ENCODE measurements at places on chromosomes 7 and 10.

DNA sequence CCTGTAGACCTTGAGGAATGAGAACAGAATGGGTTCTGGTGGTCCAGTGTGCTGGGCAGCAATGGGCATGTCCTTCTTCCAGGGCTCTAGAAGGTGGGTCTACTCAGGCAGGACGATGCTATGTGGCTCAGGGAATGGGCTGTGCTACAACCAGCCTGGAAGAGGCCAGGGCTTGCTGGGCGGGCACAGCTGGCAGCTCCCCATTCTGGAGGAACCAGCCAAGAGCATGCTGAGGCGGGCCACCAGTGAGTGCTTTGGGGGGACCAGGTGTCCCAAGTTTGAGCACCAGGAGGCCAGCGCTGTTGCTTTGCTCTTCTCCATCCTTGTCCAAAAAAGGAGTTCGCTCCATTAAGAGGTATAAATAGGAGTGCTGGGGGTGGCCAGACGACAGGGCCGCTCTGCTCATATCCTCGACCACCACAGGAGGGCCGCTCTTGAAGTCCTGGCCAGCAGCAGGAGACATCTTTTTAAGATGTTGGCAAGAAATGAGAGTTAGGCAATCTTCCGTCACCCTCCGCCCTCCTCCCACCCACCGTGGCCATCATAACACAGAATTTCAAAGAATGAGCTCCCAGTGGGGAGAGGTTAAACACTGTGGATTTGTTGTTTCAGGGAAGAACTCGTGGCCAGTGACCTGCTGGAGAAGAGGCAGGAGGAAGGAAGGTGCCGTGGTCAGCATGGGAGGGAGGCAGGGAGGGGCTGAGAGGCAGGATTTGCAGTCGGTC is 141.3 kb downstream of the GRK5 start:
- DNase-seq, result no peak

GRCh38 chr7:96992192-96993005 is 13.0 kb upstream of the DLX6 start:
- DNase-seq, result no peak

DNA sequence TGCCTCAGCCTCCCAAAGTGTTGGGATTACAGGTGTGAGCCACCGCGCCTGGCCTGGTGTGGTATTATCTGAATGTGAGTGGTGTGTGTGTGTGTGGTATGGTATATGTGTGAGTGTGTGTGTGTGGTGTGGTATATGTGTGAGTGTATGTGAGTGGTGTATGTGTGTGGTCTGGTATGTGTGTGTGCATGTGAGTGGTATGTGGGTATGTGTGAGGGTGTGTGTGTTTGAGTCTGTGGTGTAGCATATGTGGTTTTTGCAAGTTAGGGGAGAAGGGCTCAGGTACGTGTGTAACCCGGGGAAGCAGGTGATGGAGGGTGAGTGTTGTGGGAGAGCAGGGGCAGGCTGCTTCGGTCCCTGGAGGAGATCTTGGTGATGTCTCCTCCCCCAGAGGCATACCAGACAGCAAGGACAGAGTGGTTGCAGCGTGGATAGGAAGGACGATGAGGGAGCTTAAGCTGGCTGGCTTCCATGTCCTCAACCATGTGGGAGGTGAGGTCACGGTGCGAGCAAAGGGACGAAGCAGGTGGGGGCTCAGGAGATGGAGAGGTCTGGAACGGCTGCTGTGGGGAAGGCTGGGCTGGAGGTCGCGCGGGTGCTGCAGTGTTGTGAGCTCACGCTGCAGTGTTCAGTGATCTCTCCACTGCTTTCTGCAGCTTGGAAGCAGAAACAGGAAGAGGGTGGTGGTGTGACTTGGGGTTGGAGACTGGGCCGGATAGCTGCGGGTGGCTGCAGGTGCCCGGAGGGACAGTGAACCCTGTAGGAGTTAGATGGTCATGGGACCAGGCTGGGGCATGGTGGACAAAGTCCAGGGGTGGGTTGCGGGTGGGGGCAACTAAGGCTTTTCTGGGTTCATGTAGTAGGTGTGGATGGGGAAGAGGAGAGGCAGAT is 5.0 kb downstream of the ZYX start:
- no peak for DNase-seq

- DNase-seq, result no peak
Observed at GRCh38 chr10:36872702-36873393, 252.6 kb upstream of the ANKRD30A start.
